ENCODE measurements at places on chromosomes 2 and 18. TPM values are rescaled to one million over a fixed set of nuclear protein-coding genes. Genes with fewer than 3 reads are reported as not detected.

- peak; percentile 37 for DNase-seq
Observed at GRCh38 chr2:1514391-1515072, 101.3 kb downstream of the TPO start.

- DNase-seq = no peak
Observed at GRCh38 chr2:121018136-121019061, 266.6 kb downstream of the TFCP2L1 start.

- no peak for DNase-seq
Observed at GRCh38 chr2:30105556-30105955, 41.3 kb upstream of the YPEL5 start.

DNA sequence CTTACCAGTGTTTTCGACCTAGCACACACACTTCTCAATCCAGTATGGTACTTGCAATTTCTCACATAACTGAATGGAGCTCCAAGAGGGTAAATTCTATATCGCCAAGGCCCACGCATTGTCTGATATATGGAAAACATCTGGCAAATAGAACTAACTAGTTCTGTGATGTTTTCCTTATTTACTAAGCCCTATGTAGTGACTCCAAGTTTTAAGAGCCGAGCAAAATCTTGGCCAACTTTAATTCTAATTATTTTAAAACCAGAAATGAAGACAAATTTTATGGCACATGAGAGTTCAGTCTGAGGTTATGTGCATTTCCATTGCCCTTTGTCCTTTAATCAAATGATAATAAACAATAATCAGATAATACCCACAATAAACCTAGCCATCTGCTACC is 1119.7 kb upstream of the CNTNAP5 start:
- DNase-seq = no peak

GRCh38 chr2:214477305-214477704 is 66.5 kb downstream of the VWC2L start:
- DNase-seq = no peak

- no peak for DNase-seq
Observed at GRCh38 chr2:170812710-170813600, 3.7 kb upstream of the GAD1 start.

- DNase-seq = no peak
Observed at GRCh38 chr2:179455172-179455524, 190.5 kb upstream of the SESTD1 start.

Gene NEU2
- not detected for total RNA-seq

Gene TMEM37
- total RNA-seq = 43.1 TPM

Measured in right lobe of liver (tissue), 6 donors.